ENCODE measurements at places on chromosomes 4 and X.
A peak's percentile ranks its signal among the peaks of the same experiment; 100 is the strongest.

- DNase-seq = no peak
Observed at GRCh38 chr4:64718091-64718490, 308.8 kb upstream of the TECRL start.

DNA sequence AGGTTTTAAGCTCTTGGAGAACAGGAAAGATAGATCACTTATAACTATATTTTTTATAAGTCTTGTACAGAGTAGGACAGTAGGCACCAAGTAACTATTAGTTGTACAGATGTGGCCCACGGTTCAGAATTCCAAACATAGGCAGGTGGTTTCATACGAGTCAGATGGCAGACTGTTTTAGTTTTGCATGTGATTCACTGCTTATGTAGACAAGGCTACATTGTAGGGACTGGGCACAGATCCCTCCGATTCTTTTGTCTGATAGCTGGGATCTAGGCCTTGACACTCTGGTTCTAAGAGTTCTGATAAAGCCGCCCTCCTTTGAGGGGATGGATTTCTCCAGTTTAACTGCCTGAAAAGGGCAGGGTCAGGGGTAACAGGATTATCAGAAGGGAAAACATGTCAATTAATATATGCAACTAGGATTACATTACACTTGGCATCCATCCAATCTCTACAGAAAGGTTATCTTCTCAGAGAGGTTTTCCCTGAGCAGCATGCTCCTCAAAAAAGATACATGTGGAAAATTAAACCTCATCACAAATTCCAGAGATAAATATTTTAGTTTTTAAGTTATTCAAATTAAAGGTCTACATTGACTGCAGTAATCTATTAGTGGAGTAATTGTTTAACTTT is 87.8 kb downstream of the SPRY1 start:
- DNase-seq = no peak

DNA sequence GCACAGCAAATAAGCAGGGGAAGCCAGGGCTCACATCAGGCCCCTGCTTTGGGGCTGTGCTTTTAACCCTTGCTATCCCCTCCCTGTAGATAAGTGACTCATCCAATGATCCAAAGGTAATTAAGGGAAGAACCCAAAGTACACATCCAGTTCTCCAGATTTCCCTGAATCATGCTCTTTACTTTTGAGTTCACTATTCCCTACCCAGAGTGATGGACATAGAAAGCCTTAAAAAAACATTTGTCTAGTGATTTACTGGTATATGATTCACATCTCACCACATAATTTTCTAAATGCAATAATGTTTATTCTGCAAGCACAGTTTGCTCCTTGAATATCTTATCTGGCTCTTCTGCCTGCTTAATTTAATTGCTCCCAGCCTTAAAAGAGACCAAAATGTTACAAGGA is 136.2 kb downstream of the PPP3CA start:
- DNase-seq = no peak

GRCh38 chr4:2174061-2174460 is 67.9 kb downstream of the HAUS3 start:
- DNase-seq = no peak

DNA sequence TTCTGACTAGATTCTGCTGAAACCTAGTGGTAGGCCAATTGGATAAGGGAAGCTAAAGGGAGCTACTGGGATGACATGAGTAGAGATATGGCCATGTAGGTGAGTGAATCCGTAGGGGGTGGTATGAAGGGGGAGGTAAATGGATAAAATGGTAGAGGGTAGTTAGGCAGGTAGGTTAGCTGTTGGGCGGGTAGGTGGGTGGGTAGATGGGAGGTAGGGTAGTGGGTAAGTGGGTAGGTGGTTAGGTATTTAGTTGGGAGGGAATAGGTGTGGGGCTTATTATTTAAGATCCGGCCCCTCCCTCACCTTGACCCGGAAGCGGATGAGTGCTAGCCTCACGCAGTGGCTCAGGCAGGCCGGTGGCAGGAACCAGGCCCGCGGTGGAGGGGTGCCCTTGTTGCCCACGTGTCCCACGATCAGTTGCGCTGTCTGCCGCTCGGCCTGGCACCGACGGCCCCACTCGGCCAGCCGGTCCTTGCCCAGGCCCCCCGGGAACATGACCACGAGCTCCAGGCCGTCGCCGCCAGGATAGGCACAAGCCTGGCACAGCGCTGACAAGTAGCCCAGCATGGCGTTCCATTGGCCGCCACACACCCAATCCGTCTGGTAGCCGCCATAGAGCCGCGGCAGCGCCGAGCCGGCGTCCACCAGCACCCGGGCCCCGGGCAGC is 725 bp downstream of the FAM120C start:
- DNase-seq = peak; percentile 46

DNA sequence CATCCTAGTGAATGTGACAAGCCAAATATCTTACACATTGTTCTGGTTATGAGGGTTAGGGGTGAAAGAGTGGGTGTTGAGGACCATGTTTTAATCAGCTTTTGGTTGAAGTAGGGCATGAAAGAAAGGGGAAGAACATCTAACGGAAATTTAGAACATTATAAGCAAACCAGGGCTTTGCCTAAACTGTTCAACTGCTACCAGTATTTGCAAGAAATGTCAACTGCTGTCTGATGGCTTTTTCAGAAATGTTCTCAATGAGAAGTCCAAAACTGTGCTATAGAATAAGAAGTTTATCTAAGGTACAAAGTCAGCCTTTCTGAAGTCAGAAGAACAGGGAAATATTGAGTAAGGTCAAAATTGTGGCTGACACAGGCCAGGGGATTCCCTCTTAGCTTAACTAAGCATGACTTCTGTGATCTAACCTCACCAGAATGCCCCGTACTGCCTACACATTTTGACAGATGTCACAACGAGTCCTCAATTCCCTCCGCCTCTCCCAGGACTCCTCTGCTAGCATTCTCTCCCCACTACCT is 67.1 kb downstream of the DTHD1 start:
- no peak for DNase-seq

DNA sequence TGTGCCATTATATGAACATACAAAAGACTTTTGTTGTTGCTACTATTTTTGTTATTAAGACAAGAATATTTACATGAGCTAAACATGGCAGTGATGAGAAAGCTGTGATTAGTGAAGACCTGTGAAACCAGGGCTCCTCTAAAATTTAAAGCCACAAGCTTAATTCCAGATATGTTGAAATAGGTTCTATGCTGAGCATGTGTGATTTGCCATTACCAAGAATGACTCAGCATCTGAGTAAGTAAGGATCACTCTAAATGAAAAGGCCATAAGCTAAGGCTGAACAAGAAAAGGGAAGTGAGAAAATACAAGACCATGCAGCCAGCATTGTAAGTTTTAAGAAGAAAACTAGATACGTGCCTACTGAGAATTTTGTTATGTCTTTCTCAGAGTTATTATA is 75.9 kb upstream of the CAMK2D start:
- DNase-seq = no peak

GRCh38 chr4:86586160-86586572 is 7.9 kb upstream of the PTPN13 start:
- no peak for DNase-seq

DNA sequence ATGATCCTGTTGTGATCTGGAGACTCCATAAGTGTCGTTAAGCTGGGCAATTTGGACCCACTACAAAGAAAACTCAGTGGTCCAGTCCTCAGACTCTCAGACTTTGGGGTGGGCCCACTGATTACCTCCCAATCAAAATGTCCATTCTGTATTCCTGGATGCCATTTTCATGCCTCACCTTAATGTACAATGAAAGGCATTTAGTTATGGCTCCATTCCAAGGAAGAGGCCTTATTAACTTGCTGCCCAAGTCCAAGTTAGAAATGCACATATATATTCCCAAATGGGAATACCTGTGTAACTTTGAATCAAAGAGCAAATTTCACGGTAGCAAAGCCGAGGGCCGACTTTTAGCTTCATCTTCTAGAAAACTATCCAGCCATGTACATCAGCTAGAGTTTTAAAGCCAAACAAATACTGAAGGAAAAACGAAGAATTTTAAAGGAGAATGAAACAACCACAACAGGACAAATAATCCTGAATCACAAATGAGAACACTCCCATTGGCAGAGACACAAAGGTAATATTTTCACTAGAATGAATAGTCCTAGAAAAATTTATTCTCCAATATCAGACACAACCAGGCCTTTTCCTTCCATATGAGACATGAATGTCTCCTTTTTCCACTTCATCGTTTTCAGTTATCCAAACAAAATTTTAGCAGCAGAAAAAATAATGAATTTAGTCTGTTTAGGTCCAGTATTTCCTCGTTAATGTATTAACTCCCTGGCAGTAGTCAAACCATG is 63.7 kb upstream of the HHIP start:
- DNase-seq = no peak

GRCh38 chr4:97016186-97016907 is 1126.9 kb downstream of the STPG2 start:
- DNase-seq = no peak

GRCh38 chrX:19792412-19792811 is 95.0 kb downstream of the SH3KBP1 start:
- no peak for DNase-seq

DNA sequence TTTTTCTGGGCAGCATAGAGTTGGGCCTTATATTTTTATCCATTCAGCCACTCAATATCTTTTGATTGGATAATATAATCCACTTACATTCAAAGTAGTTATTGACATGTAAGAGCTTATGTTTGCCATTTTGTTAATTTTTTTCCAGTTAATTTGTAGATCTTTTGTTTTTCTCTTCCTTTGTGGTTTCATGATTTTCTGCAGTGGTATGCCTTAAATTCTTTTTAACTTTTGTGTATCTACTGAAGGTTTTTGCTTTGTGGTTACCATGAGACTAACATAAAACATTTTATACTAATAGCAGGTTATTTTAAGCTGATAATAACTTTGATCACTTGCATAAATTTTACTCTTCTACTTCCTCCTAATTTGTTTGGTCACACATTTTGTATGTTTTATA is 140.8 kb upstream of the GATB start:
- no peak for DNase-seq

- no peak for DNase-seq
Observed at GRCh38 chr4:89897867-89898266, 3.2 kb downstream of the MMRN1 start.

- DNase-seq = peak; percentile 46
Observed at GRCh38 chr4:108171339-108172230, 2.9 kb upstream of the LEF1 start.

DNA sequence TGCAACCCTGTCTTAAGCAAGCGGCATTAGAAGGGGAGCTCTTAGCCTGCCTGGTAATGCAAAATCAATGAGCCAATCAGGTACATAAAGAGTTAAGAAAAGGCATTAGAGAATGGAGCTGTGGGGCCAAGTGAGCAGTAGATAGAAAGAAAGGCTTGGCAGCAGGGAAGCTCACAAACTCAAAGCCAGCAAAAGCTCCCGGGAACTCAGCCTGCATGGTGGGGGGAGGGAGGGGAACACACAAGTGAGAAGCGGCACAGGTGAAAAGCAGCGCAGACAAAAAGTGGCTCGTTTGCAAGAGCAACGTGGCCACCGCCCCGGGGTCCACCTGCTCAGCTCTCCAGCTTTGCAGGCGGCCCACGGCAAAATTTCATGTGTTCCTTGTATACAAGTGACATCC is 818.5 kb downstream of the FAM133A start:
- DNase-seq = no peak

GRCh38 chrX:12610079-12610478 is 181.1 kb upstream of the PRPS2 start:
- DNase-seq = no peak

- no peak for DNase-seq
Observed at GRCh38 chrX:3204606-3205005, 141.8 kb downstream of the MXRA5 start.

GRCh38 chr4:25750874-25751273 is 95.2 kb downstream of the SLC34A2 start:
- DNase-seq = no peak

DNA sequence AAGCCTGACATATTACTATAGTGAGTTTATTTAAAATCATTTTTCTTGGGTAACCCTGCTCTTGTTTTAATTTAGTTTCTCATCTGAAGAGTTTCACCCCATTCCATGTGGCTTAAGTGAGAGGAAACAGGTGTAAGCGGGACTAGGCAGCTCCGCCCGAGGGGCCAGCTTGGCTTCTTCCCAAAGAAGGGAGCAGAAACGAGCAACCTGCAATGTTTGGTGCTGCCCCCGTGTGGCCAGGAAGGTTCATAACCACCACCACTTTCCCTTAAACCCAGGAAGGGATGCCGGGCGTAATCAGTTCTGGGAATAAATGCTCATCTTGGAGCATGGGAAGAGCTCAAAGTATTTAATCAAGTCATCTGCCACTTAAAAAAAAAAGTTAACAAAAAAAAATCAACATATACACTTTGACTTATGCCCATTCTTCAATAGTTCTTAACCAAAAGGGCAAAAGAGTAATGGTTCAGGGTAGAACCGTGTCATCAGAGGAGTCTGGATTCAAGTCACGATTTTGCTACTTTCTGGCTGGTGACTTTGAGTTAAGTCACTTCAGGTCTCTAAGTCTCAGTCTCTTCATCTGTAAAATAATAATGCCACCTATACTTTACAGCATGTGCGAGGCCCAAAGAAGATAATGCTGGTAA is 147.9 kb downstream of the NSUN7 start:
- DNase-seq = peak; percentile 60

DNA sequence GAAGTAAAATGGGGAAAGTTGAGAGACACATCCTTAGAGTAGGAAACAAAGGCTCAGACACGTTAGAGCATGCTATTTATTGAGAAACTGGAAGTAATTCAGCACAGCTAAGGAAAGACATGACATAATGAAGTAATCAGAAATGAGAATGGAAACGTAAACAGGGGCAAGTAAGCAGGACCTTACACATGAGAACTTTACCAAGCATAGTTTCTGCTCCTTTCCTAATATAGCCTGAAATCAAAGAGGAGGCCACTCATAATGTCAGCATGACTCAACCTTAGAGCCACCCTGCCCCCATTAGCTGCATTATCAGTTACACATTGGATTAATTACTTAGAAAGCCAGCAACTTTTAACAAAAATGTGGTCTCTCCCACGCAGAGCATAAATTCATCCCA is 558.3 kb upstream of the GRIA3 start:
- DNase-seq = no peak

DNA sequence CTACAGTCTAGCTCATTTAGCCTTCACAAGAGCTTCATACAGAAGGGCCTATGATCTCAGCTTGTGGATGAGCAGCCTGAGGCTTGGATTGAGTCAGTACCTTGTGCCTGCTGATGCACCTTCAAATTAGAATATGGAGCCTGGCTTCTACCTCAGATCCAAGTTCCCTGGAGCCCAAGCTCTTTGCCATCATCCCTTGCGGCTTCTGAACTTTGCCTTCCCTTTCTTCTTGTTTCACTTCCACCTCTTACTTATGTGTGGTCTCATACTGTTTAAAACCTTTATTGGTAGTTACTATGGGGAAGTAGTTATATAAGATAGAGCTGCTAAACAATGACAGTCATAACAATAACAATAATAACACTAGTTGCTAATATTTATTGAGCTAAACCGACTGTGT is 84.3 kb upstream of the AFF2 start:
- no peak for DNase-seq

GRCh38 chr4:156575430-156576073 is 396.0 kb downstream of the PDGFC start:
- no peak for DNase-seq

DNA sequence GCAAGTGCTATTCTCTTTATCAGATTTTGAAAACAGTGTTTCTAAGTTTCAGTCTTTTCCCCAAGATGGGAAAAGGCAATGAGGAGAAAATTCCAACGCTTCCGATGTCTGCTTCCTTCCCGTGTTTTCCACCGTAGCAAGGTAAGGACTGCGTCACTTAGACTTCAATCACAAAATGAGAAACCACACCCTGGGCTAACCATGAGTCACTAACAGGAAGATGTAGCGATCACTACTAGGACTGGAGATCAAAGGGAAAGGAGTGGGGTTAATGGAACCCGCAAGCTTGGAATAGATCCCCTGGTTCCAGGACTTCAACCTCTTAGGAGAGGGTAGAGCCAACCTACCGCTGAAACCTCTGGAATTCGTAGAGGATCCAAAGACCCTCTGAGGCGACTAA is 250.7 kb upstream of the ZFP42 start:
- no peak for DNase-seq
